ENCODE measurements at places on chromosomes 6 and 20.

GRCh38 chr20:40714916-40715315 lies 25.9 kb upstream of the MAFB start:
- DNase-seq, result no peak

DNA sequence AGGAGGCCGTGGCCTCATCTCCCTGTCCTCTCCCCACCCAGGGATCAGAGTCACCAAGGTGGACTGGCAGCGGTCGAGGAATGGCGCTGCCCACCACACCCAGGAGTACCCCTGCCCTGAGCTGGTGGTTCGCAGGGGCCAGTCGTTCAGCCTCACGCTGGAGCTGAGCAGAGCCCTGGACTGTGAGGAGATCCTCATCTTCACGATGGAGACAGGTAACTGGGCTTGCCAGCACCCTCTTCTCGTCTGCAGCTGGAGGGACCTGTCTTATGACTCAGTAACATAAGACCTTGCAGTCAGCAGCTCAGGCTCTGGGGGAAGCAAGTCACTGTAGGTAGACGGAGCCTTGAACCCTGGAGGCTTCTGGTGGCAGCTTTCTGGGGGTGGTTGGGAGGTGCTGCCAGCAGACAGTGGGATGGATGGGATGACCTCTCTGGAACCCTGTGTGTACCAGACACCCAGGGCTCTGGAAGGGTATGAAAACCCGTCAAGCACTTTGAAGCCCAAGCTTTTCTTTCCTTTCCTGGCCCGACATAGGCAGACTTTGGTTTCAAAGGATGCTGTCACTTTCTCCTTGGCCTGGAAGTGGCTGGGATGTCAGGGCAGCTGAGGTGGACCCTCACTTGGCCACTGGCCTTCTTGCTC lies 13.8 kb downstream of the TGM6 start:
- no peak for DNase-seq

DNA sequence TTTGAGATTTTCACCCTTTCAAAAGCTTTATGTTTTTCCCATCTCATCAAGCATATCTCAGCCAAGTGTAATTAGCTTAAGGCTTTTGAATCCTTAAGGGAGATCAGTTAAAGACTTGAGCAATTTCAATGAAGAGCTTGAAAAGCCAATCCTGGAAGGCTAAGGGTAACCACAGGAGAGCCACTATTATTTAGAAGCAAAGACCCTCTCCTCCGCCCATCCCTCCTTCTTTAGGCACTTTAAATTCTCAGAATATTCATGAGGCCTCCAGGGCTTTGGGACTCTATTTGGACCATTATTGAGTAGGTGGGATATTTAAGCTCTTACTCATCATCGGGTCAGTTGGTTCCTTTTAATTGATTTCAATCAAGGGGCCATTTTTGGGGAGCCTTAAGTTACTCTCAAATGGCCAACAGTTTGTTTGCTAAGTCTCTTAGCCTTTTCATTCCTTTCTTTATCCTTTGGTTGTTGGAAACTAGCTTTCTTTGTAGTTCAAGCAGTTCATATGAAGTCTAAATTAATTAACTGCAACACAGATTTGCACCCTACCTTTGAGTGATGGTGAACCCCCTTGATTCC lies 567.2 kb downstream of the KIF16B start:
- DNase-seq, result no peak

DNA sequence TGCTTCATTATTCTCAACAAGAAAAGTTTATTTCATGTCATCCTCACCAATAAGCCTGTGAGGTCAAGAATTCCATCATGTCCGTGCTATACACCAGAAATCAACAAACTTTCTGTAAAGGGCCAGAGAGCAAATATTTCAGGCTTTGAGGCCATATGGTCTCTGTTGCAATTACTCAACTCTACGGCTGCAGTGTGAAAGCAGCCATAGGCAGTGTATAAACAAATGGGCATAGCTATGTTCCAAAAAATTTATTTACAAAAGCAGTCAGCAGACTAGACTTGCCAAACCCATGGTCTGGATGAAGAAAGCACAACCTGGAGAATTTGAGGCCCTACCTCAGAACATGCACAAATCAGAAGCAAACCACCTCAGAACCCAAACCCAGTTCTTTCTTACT lies 118.5 kb downstream of the PCSK2 start:
- no peak for DNase-seq

DNA sequence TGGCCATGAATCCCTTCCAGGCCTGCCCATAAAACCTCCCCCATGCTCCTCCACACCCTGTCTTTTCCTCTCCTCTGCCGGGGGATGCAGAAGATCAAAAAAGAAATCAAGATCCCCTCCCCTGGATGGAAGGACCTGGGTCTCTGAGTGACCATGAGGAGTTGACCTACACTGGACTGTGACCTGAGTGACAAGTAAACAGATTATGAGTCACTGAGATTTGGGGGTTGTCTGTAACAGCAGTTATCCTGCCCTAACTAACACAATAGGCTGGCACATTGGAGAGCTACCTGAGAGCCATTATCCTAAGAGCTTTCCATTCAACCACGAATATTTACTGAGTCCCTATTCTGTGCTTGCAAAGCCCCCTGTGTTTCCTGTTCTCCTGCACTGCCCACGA lies 28.4 kb upstream of the SIRPA start:
- DNase-seq, result no peak

Data from hypothalamus (tissue), 51 donors.